Activated CD8-positive, alpha-beta memory T cell treated with anti-CD3 and anti-CD28 coated beads for 48 hours (primary cell): ENCODE measurements at places on chromosomes 7 and 10.

GRCh38 chr10:113354711-113355110 lies 198.1 kb upstream of the HABP2 start:
- no peak for DNase-seq

DNA sequence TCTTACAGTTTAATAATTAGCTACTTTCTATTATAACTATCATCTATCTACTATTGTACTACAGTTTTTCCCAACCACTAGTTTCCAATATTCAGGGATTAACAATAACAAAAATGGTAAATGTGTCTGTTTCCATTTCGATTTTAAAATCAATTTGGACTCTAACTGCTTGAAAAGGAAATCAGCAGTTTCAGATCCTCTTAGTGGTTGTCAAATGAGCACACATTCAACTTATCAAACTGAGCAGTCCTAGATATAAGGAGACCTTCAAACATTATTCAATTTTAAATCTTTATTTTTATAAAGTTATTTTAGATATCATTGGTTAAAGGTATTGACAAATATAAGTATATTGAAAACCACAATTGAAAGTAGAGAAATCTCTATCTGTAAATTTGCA lies 46.8 kb upstream of the CD36 start:
- DNase-seq: no peak

DNA sequence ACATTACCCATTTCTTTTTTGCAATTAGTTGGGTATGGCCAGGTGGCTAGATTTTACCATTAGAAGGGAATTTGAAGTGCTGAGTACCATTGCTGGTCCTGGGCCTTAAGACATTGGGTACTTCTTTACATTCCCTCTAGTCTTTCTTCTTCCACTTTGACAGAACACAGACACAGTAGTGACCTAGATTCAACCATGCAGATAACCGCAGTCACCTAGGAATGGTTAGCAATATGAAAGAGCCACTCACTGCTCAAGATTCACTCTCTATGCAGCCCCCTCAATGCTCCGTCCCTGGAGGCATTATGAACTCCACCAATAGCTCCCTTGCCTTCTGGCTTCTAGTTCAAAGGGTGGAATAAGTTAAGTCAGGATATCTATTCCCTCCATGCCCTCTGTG lies 16.2 kb upstream of the PON1 start:
- DNase-seq: no peak

DNA sequence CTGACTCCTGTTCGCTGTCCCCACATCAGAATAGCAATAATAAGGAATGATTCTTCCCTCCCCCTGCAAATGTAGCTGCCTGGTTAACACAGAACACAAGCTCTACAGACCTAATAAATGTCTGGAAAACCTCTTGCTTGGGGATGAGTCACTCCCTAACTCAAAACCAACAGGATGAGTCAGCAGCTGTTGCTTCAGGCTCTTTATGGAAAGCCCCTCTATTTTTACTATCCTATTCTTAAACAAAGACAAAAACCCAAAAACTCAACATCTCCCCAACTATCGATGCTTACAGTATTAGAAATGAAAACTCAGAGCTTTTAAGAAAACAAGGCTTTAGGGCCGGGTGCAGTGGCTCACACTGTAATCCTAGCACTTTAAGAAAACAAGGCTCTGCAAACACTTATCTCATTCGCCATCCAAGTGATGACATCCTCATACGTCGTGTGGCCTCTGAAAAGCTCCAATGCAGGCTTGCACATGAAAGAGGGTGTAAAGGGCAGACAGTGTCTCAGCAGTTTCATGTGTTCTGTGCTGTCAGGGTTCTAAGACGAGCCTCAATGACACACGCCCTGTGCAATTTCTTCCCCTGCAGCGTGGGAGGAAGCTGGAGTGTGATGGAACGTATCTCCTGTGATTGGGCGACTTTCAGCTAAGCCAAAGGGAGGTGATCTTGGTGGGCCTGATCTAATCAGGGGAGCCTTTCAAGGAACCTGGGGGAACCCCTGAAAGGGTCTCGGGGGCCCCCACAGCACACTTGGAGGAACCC lies 70.1 kb downstream of the AMZ1 start:
- DNase-seq: no peak

DNA sequence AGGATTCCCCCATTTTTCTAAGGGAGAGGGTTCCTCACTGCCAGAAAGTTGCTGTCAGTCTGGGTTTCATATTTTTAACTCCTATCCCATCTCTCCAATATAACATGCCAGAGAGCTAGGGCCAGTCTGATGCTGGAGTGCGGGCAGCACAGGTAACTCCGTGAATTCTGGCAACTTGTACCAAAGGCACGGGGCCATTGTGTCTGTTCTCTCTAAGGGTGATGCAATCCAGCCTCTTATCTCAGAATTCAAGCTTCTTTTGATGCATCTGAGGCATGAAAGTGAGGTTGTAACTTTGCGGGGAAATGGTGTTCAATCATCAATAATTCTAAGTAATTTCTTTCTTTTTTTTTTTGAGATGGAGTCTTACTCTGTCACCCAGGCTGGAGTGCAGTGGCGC lies 1074.4 kb downstream of the TYW1 start:
- no peak for DNase-seq

GRCh38 chr10:75410132-75411005 lies 8.8 kb upstream of the ZNF503 start:
- DNase-seq: no peak

- DNase-seq: no peak
Observed at GRCh38 chr10:17510242-17510908, 56.0 kb upstream of the ST8SIA6 start.

DNA sequence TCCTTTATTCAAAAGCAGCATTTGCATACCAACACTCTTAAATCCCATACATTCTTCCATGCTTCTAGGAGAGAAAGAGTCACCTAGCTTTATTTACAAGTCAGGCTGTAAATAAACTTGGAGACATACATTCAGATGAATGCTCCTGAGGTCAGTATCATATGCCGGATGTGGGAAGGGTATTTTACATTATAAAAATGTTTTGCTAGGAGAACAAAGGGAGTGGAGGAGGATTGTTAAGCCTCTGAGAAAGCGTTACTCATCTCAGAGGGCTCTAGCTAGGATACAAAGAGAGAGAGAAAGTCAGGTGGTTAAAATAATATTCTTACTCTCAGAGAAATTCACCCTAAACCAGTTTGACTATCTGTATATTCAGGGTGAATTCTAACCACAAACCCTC lies 300.9 kb upstream of the NPSR1 start:
- DNase-seq: no peak

GRCh38 chr10:26432938-26433337 lies 5.2 kb upstream of the APBB1IP start:
- DNase-seq: no peak

GRCh38 chr10:92241158-92241500 lies 49.7 kb downstream of the CPEB3 start:
- no peak for DNase-seq

- DNase-seq: no peak
Observed at GRCh38 chr10:9052767-9053166, 998.3 kb downstream of the GATA3 start.

- no peak for DNase-seq
Observed at GRCh38 chr10:11719496-11720259, 22.5 kb upstream of the ECHDC3 start.

- no peak for DNase-seq
Observed at GRCh38 chr10:79140085-79140793, 71.5 kb downstream of the ZMIZ1 start.

- no peak for DNase-seq
Observed at GRCh38 chr7:76063114-76063513, 15.2 kb downstream of the MDH2 start.
